ENCODE measurements at places on chromosomes 16 and 17.

- DNase-seq = no peak
These were observed 135.7 kb upstream of the FOXF1 start for GRCh38 chr16:86374603-86375130.

DNA sequence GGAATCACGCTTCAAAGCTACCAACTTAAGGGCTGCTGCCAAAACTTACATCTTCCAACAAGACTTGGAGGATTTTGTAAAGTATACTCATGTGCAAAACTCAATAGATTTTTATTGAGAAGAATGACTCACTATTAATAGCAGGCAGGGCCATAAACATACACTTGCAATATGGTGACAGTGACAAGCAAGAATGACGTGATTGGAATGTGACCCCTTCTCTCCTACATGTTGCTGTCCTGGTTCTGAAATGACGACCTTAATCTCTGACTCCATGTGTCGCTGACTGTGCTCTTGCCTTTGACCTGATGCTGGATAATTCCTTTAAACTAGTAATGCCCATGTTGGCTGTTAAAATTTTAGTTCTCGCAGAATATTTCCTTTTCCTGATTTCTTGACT lies 174.5 kb downstream of the PARN start:
- no peak for DNase-seq

- no peak for DNase-seq
These were observed 301.3 kb downstream of the SOX9 start for GRCh38 chr17:72422204-72422504.

GRCh38 chr17:70945386-70945785 lies 776.1 kb downstream of the KCNJ2 start:
- no peak for DNase-seq

- no peak for DNase-seq
These were observed 12.1 kb upstream of the EDC4 start for GRCh38 chr16:67860589-67861398.

- DNase-seq = no peak
These were observed 164.1 kb downstream of the CMIP start for GRCh38 chr16:81608523-81609209.

DNA sequence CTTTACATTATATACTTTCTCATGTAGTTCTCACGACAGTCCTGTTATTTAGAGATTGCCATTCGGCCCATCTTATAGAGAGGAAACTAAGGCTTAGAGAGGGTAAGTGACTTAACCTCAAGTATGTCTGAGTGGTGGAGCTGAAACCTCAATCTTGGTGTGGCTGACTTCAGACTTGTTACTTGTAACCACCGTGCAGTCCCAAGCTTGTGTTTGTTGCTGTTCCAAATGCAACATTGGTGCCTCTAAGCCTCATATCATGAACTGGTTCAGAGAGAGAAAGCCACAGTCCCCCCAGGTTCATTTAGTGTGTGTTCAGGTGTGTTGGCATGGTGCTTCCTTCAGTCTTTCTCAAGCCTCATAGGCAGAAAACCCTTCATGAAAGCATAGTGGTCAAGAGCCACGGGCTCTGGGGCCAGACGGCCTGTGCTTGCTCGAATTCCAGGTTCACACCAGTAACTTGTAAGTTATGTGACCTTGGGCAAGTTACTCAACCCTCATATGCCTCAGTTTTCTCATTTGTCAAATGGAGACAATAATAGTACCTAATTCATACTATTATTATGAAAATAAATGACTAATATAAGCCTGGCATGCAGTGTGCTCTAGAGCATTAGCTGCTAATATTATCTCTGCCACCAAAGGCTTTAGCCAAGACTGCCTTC lies 39.9 kb downstream of the CDH1 start:
- no peak for DNase-seq

DNA sequence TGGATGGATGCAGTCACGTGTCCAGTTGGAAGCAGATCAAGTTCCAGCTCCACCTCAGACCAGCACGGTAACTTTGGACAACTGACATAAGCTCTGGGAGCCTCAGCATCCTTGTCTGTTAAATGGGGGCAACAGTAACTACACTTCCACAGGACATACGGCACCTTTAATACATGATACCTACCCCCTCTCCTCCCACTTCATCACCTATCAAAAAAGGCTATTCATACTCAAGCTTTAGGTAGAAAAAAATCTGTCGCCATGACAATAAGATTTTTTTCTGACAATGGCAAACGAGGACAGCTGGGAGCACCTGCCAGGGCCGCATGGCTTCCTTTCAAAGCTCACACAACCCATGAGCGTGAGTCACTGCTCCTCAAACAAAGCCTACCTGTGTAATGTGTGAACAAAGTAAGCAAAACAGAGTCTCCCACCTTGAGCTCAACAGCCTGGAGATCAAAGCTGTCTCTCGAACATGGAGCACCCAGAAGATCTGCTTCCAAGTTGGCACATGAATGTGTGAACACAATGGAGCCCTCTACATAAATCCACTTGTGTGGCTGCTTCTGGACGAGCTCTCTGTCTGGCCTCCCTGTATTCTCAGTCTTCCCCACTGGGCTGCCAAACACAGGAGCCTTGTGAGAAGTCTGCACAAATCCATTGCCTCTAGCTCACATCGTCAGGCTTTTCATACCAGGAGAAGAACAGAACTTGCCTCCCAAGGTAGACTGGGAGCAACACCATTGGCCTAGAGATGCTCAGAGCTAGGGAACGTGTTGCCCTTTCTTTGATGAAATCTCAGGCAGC lies 459.7 kb downstream of the SOX9 start:
- no peak for DNase-seq

DNA sequence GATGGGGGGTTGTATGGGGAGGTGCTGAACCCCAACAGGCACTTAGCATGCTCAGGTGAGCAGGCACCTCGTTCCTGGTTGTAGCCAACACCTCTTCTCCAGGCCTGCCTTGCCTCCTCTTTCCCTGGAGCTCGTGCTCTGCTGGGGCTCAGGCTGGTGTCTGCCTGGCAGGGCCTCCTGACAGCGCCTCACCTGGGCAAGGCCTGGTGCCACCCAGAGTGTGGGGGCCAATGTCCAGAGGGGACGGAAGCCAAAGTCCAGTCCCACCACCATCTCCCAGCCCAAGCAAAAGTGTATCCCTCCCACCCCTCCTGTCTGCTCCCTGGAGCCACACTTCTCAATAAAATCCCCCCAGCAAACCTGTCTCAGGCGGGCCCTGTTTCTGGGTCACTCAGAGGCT lies 304.2 kb upstream of the TNRC6C start:
- DNase-seq = no peak

DNA sequence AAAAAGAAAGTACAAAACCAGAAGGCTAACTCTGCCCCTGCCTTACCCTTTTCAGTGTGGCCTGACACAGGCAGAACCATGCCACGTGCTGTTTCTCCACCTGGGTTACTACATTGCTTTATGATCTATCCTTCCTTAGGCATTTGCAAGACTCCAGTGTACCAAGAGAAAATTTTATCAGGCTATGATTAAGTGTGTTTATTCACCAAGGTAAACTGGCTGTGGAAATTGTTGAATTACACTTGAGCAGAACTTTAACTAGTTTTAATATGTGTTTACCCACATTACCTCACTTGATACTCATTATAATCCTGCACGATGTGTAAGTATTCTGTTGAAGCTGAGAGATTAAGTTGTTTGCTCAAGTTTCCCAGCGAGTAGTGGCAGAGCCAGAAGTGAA lies 129.7 kb upstream of the MYOCD start:
- DNase-seq = no peak

- DNase-seq = no peak
These were observed 17.7 kb downstream of the PIMREG start for GRCh38 chr17:6461792-6462524.

GRCh38 chr16:72894293-72895151 lies 153.4 kb downstream of the ZFHX3 start:
- DNase-seq = no peak
